ENCODE measurements at places on chromosomes 4 and X.

- DNase-seq, result no peak
Measured at GRCh38 chrX:119783026-119783425, 8.4 kb downstream of the RPL39 start.

DNA sequence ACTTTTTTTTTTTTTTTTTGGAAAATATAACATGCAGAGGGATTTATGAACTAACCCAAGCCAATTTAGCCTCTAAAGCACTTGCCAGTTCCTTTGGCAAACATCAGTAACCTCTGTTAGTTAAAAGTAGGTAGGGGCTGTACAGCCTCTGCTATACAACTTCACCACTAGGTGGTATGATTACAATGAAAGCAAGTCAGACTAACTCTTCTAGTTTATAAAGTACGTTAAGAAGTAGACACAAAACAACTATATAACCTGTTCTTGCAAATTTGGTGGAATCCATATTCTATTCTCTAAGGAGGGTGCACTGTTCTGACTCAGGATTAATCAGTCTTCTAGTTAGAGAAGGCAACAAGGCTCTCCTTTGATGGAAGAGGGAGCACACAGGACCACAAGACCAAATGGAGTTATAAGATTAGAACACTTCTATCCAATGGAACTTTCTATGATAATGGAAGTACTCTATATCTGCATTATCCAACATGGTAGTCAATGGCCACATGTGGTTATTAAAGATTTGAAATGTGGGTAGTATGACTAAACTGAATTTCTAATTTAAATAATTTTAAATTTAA is 12.8 kb downstream of the AIMP1 start:
- DNase-seq, result no peak

- no peak for DNase-seq
Measured at GRCh38 chrX:12972243-12972642, 2.7 kb upstream of the TMSB4X start.

GRCh38 chr4:6259886-6260285 is 9.8 kb upstream of the WFS1 start:
- no peak for DNase-seq

GRCh38 chr4:6231663-6232165 is 31.4 kb upstream of the JAKMIP1 start:
- DNase-seq, result no peak

- no peak for DNase-seq
Measured at GRCh38 chr4:172688534-172688933, 480.1 kb upstream of the GALNT7 start.

DNA sequence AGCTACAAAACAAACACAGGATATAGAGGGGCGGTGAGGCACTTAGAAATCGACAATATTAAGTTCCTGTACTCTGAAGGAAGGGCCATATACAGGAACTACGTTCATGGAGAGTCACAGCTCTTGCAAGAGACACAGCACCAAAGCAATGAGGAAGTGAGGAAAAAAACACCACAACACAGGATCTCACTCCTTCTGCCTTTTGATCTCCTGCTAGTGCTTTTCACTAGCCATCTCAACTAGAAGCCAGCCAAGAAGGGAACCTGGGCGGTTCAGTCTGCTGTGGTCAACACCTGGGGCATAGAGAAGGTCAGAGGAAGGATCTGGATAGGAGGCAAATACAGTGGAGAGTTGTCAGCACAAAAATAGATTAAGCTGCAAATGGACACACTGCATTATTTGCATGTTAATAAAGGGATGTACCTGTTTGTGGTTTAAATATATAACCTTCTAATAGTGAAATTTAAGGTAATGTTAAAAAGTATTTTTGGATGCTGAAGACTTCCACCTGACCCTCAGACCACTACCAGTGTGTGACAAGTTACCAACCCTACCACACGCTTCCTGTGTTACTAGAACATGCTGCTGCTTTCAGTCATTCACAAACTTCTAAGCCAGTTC is 104.6 kb downstream of the DTHD1 start:
- peak; percentile 18 for DNase-seq

- no peak for DNase-seq
Measured at GRCh38 chrX:37746218-37746941, 33.5 kb upstream of the CYBB start.

GRCh38 chr4:185518494-185518893 is 16.8 kb downstream of the PDLIM3 start:
- no peak for DNase-seq

DNA sequence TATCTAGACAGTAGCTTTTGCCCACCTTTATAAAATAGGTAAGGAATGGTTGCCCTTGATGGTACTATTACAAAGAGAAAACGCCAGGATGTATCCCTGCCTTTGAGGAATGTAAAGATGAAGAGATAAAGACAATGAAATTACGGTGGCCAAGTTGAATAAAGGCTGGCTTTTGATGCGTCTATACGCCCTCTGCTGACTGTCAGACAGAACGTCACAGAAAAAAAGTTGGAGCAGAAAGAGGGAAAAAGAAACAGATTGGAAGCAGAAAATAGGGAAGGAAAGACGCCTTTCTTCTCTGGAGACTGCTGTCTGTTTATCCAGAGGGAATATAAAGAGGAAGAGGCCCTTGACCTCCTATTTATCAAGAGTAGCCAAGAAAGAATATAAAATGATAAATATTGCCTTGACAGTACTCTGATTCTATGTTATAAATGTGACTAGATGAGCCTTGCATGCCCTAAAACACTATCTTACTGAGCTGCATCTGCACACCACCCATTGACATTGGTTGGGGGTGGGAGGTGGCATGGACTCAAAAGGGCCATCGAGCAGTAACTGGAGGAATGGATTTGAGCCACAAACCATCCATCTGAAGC is 30.6 kb downstream of the PCDH19 start:
- DNase-seq, result no peak

- DNase-seq, result no peak
Measured at GRCh38 chr4:41216294-41217019, 2.1 kb upstream of the APBB2 start.

DNA sequence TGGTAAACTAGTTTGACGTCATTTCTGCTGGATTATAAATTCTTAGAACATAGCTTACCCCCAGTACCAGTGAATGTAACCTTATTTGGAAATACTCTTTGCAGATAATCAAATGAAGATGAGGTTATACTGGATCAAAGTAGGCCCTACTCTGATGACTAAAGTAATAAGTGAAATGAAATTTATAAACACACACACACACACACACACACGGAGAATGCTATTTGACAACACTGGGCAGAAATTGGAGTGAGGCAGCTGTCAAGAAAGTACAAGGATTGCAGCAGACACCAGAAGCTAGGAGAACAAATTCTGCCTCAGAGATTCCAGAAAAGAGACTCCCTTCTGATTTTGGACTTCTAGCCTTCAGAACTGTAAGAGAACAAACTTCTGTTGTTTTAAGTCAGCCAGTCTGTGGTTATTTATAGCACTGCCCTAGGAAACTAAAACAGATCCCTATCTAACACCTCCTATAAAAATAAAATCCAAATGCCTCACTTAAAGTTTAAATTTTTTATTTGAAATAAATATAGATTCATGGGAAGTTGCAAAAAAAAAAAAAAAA is 448.6 kb downstream of the PCDH18 start:
- DNase-seq, result no peak

DNA sequence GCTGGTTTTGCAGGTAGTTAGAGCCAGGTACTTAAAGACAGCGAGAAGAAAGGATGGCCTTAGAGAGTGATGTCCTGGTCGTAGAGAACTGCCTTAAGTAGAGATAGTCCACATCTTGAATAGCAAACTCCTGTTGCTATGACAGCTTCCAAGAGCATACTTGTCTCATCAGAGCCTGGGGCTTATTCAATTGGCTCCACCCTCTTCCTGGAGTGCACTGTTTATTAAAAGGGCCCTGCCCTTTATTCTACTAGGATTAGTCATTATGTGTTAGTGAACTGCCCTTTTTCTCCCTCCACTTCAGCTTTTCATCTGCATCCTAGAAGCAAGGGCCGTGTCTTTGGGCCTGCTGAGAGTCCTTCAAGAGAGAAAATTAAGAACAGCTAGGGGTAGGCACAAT is 94.5 kb upstream of the EOLA2 start:
- DNase-seq, result no peak

GRCh38 chr4:165502916-165503907 is 124.4 kb downstream of the CPE start:
- no peak for DNase-seq

- no peak for DNase-seq
Measured at GRCh38 chrX:140273921-140274320, 230.9 kb downstream of the SOX3 start.

- no peak for DNase-seq
Measured at GRCh38 chr4:15601862-15602261, 53.3 kb downstream of the FBXL5 start.

- no peak for DNase-seq
Measured at GRCh38 chrX:148574237-148574973, 74.0 kb downstream of the AFF2 start.

GRCh38 chrX:109696146-109696740 is 36.8 kb downstream of the ACSL4 start:
- no peak for DNase-seq

- no peak for DNase-seq
Measured at GRCh38 chr4:5045097-5045496, 6.2 kb upstream of the STK32B start.

DNA sequence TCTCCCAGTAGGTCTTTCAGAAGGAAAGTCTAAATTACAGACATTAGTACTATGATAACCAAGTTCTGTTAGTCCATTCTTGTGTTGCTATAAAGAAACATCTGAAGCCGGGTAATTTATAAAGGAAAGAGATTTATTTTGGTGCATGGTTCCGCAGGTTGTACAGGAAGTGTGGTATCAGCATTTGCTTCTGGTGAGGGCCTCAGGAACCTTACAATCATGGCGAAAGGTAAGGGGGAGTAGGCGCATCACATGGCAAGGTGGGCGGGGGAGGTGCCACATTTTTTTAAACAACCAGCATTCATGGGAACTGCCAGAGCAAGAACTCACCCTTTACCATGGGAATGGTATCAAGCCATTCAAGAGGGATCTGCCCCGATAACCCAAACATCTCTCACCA is 26.2 kb upstream of the USP46 start:
- no peak for DNase-seq

GRCh38 chrX:107775734-107776511 is at the start of gene TSC22D3:
Gene TSC22D3 (minus strand): TSS chrX:107775787. CDS start chrX:107775419, 368 bp downstream.
- peak; percentile 2 for DNase-seq

- DNase-seq, result no peak
Measured at GRCh38 chrX:69807400-69807799, 191.5 kb downstream of the EDA start.

DNA sequence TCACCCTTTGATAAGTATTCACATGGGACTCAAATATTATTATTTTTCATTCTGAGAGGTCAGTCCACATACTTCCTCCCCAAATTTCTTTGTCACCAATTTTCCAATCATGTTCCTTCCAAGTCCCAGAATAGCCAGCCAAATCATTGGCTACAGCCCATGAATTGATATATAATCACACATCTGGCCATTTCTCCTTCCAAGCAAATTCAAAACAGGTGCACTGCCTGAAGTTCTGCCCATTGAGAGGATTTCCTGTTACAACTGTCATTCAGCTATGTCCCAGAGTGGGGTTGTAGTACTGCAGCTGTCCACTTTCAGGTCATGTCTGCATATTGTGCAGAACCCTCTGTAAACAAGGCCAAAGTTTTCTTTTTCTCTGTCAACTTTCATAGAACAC is 347.8 kb downstream of the GRID2 start:
- no peak for DNase-seq

DNA sequence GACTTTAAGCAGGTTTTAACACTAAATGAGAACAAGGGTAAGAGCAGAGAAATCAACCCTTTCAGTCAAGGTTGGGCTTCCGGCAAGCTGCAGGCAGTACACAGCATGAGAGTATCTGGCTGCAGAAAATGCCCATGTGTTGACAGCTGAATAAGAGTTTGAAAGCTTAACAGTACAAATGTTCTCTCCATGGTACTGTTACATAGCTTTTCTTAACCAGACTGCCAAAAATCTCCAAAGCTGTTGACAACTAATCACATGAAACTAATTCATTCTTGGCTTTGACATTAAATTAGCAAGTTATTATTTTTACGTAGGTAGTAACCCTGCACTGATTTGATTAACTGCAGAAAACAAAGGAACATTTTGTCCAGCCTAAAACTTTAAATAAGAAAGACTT is 153.5 kb downstream of the SLC10A7 start:
- DNase-seq, result no peak

DNA sequence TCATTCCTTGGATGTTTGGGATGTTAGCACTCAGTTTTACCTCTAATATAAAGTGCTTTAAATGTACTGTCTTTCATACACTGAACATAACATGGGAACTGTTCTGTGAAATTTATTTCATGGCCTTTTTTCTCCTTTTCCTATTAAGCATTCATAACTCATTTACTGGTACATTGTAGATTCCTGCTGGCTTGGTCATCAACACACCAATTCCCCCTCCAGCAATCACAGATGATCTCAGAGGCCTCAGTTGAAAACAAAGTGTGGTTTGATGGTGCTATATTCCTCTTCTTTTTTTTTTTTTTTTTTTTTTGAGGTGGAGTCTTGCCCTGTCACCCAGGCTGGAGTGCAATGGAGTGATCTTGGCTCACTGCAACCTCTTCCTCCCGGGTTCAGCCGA is 61.9 kb upstream of the FAM47B start:
- no peak for DNase-seq

DNA sequence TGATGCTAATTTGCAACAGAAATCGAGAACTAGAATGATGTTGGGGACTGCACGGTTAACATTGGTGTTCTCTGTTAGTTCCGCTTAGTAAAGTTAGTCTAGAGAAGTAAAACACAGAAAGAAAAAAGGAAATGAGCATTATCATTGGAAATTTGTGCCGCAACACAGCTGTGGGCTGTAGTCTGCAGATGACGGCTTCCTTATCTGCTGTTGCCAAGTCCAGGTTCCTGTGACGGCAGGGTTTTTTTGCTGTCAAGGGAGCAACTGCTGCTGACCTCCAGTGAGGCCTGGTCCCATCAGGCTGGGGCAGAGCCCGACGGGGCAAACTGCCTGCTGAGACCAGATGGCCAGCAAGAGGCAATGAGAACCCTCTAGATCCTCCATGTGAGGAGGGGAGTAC is 38.9 kb upstream of the PHEX start:
- no peak for DNase-seq

DNA sequence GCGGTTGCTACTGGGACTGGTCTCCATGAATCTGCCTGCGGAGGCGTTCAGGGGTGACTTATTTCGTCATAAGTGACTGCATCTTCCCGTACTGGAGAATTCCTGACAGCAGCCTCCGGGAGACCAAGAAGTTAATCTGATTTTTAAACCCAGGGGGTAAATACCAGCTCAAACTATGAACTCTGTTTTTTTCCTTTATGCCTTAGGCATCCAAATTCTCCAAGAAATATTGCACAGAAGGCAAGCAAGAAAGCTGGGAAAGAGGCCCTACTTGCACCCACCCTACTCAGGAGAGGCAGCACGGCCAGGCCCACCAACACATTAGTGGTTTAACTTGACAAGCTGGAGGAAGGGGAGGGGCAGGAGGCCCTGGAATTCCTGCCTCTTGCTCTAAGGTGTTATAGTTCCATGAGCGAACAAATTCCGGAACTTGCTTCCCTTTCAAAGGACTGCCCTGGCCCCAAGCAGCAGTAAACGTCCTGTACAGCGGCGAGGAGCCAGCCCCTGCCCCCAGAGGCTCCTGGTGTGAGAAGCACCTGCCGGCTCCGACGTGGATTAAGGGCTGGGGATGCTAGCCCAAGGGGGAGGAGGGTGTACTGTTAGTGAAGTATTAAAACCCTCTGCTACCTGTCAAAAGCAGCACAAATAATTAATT is 177.2 kb downstream of the AFAP1 start:
- no peak for DNase-seq

Measured in stimulated activated CD8-positive, alpha-beta memory T cell treated with anti-CD3 and anti-CD28 coated beads, Interleukin-12 subunit alpha, Interleukin-12 subunit beta, amount 100 ng/mL, for 1 hour (primary cell).